ENCODE measurements at places on chromosomes 7 and 10.

GRCh38 chr10:111758593-111758992, 425.0 kb downstream of the GPAM start:
- no peak for DNase-seq

GRCh38 chr7:150447966-150448788, 2.3 kb upstream of the GIMAP8 start:
- DNase-seq: no peak

DNA sequence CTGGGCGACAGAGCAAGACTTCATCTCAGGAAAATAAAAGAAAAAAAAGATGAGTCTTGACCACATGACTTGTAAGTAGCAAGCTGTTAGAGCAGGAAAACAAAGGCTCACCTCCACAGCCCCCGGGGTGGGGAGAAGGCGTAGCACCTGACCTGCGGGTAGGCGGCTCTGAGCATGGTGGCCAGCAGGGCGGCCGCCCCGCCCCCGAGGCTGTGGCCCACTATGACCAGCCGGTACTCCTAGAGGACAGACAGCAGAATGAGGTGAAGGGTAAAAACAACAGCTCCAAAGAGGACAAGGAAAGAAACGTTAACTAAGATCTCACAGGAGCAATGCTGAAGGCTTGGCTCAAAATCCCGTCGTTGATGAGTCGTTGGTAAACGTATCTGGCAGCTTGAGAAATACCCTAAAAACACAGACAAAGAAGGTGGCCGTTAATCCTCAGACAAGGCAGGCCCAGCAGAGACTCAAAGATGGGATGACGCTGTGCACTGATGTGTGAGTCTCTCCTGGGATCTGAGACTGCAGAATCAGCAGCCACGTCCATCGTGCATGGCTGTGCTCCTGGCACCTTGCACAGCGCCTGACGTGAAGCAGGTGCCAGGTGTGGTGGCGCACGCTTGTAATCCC, 31.1 kb downstream of the DAGLB start:
- DNase-seq: no peak

GRCh38 chr7:64795176-64795575, 948 bp downstream of the ZNF138 start:
- no peak for DNase-seq

- DNase-seq: no peak
Measured at GRCh38 chr7:140367528-140367927, 30.8 kb downstream of the SLC37A3 start.

DNA sequence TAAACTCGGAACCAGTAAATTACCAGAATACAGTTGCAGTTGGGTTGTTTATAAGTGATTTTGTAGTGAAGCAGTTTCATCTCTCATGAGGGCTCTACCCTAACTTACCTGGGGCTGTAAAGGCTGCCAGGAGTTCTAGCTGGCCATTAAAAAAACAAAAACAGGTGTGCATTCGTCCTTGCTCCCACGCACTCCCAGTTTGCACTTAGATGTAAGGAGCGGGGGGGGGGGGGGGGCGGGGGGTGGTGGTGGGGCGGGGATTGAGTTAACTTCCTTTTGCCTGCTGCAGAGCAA, 2.3 kb upstream of the PFKFB3 start:
- DNase-seq: no peak

DNA sequence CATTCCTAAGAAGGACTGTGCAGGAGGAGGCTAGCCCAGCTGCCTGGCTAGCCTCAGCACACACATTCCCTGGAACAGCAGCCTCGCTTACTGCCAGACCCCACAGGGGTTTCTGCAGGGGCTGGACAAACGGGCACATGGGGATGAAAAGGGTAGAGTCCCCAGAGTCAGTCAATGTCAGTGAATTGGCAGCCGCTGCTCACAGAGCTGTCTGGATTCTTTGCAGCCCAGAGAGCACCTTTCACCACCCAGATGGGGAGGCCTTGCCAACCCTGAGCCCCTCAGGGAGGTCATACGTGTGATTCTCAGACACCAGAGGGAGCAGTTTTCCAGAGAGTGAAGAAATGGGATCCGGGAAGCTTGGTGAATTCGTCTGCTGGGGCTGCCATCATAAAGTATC, 143.3 kb downstream of the KCNMA1 start:
- DNase-seq: no peak

DNA sequence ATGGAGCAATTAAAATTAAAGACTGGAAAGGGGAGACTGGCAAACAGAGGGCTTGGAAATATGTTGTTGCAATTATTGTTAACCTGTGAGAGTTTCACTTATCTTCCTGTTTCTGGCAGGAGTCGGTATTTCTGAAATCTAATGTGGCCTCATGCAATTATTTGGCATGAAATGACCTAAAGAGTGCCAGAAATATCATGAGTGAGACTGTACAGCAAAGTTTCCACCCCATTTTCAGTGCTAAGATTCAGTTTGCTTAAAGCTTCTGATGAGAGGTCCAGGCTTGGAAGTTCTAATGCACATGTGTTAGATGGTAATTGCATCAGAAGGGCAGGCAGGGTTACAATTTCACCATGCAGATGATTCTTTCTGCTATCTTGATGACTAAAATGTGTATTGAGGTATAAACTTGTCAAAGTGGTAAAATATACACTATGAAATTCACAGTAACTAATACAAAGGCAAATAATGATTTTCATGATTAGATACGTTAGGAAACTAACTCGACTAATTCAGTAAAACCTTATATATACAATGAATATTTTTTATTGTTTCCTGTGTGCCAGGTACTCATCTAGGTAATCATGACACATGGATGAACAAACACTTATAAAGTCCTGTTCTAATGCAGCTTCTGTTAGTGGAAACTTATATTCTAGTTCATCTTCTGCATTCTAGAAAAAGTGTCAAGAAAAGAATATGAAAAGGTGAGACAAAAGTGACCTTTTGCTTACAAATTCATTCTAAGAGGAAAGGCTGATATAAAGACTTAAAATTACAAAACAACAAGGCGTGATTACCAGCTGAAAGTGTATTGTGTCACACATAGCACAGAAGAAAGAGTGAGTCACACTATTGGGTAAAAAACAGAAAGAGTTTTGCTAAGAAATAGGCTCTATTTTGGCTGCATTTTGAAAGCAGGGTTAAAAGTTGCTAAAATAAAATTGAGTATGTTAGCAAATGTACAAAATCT, 533.4 kb upstream of the SEMA3D start:
- DNase-seq: no peak
